ENCODE measurements at places on chromosomes 5 and 9.
A peak's percentile ranks its signal among the peaks of the same experiment; 100 is the strongest.

GRCh38 chr5:103598997-103599566, 36.5 kb upstream of the NUDT12 start:
- DNase-seq: no peak

GRCh38 chr5:158623971-158624370, 475.7 kb downstream of the EBF1 start:
- no peak for DNase-seq

DNA sequence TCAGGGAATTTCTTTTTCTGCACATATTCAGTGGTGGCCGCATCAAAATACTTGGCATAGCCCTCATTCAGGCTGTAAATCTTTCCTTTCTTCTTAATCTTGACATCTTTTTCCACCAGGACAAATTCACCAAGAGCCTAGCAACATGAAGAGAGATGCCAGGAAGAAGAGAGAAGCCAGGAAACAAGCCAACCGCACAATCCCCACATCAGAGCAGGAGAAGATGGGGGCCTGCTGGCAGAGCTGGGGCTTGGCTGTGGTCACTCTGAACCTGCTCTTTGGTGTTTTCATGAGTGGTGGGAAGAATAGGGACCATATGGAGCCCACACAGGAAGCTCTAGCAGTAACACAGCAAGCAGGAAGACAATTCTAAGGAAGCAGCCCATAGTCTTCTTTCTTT, 12.4 kb downstream of the PCAT7 start:
- no peak for DNase-seq

GRCh38 chr5:136772491-136772890, 407.1 kb upstream of the TRPC7 start:
- DNase-seq: no peak

DNA sequence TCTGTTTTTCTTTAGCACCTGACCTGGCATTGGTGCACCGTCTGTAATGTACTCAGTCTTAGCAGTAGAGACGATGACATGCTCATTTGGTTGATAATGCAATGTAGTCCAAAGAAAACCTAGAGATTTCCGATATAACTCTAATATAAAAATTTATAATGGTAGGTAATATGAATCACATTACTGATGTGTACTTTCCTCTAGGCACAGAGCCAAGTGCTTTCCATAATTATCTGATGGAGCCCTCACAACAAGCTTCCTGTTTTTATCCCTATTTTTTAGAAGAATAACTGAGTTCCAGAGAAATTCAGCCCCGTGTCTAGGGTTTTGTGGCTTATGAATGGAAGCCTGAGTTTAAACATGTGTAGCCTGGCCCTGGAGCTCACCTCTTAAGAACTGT, 53.7 kb downstream of the KDM4C start:
- DNase-seq: no peak

- DNase-seq: no peak
These were observed 33.4 kb downstream of the TJP2 start for GRCh38 chr9:69207503-69207902.

DNA sequence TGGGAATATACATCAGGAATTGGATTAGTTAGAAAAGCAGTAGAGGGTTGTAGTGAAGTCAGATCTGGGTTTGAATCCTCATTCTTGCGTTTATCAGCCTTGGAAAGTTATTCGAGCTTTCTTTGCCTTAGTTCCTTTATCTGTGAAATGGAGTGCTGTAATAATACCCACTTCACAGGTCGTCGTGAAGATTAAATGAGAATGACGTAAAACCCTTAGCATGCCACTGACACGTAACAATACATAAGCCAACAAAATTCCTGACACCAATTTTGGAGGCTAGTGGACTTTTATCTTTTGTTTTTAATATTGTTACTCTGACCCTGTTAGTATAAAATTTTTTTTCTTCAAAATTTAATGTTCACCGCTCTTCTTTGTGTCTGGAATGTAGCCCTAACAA, 3.4 kb downstream of the SKP2 start:
- no peak for DNase-seq

GRCh38 chr5:168327994-168328393, 36.5 kb downstream of the WWC1 start:
- DNase-seq: peak; percentile 19

- DNase-seq: no peak
These were observed 77.2 kb upstream of the OSMR start for GRCh38 chr5:38768412-38769211.
